AG08396 (cell line): ENCODE measurements at places on chromosomes 7 and 10.
A peak's percentile ranks its signal among the peaks of the same experiment; 100 is the strongest.

- DNase-seq = no peak
Measured at GRCh38 chr10:33046792-33047191, 88.8 kb upstream of the ITGB1 start.

GRCh38 chr10:69323622-69324021 lies 45.3 kb downstream of the HK1 start:
- no peak for DNase-seq

GRCh38 chr7:20176578-20177242 lies 40.5 kb downstream of the MACC1 start:
- no peak for DNase-seq

DNA sequence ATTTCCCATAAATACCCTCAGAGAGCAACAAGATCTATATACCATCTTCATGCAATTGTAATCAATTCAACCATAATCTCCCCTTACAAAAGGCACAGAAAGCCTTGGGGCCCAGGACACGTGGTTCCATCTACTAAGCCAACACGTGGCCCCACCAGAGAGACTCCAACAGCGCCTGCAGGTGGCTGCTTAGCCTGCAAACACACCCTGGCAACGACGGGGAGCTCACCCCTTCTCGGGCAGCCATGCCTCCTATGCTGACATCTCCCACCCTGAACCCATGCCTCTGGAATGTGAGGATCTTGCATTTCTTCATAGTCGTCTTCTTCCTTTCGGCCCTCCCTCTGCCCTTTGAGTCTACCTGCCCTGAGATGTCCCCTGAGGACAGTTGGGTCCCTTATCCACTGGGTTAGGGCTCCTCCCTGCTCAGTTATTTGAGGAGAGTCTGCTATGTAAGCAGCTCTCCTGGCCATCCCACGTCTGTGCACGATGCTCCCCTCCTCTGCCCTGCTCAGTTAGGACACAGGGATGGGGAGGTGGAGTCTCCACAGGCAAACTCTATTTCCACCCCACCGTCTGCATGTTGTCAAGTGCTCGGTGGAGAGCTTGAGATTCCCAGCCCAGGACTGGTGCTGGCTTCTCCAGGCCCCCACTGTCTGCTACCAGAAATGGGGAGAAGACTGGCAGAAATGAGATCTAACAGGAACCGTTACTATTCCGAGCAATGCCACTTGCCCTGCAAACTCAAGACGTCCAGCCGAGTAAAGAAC lies 36.5 kb downstream of the EBF3 start:
- DNase-seq = no peak

DNA sequence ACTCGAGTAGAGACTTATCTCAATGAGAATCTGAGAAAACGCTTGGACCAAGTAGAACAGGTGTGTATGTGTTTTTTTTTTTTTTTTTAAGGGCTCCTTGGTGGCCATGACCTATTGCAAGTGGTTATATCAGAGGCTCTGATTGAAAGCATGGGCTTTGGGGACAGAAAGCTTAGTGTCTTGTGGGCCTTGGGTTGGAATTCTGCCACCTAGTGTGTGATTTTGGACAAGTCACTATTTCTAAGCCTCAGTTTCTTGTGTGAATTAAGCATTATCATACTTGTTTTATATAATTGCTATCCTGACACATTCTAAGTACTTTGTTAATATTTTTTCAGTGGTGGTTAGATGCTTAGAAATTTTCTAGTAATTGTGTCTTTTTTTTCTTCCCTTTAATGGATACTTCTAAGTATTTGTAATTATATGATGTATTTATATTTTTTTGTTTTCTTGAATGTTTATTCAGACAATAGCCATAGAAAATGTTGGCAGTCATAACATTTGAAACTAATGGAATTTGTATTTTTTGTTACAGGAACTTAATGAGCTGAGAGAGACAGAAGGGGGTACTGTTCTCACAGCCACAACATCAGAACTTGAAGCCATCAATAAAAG lies 33.1 kb downstream of the SMC3 start:
- no peak for DNase-seq

- peak; percentile 46 for DNase-seq
Measured at GRCh38 chr7:23114896-23115295, 9.3 kb downstream of the KLHL7 start.

GRCh38 chr7:79420464-79420863 lies 33.0 kb downstream of the MAGI2 start:
- peak; percentile 43 for DNase-seq

GRCh38 chr10:76091926-76092325 lies 660.5 kb downstream of the LRMDA start:
- no peak for DNase-seq

- peak; percentile 63 for DNase-seq
Measured at GRCh38 chr7:127809261-127809702, 157.3 kb downstream of the SND1 start.

DNA sequence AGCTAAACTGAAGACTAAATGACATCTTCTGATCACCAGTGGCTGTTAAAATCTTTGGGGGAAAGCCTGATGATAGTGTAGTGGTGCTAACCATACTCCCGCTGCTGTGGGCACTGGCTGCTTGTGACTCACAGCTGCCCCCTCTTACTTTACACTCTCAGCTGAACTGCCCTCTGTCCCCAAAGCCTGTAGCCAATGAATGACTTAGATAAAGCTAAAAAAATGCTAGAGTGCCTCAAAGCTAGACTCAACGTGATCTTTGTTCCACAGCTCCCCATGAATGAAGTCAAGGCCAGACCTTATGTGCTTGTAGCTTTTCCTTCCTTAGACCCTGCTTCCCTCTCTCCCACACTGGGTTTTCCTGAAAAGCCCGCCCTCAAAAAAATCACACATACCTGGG lies 6.5 kb downstream of the ZC3HAV1L start:
- no peak for DNase-seq

- DNase-seq = peak; percentile 82
Measured at GRCh38 chr7:100088621-100089457, at the start of gene COPS6. COPS6 (plus strand) TSS chr7:100088969; CDS start chr7:100088991, 22 bp downstream.

DNA sequence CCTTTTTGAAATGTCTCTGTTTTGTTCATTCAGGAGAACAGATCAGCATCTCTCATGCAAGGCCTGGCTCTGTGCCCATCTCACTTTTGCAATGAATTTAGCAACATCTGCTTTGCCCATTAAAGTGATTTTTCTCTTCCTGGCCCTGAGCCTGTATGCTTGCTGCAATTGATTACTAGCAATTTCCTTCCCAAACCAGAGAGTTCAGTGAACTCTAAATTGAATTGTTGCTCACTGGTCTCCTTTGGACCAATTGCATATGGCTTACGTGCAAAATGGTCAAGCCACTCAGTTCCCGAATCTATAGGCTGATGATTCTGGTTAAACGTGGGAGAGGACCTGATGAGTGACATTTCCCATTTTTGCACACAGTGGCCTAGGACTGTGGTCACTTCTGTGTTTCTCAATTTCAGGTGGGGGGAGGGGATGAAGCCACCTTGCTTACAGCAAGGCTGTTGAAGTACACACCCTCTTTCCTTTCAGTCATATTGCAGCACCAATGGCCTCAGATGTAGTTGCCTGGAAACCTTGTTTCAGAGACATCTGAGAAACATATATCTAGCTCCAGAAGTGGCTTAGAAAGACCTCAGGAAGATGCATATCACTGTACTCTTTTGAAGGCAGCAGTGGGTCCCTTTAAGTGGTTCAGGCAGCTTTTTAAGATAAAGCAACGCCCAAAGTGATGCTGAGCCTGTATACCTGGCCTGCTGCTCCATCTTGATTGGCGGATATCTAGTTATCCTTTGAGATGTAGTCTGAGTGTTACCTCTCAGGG lies 201.4 kb downstream of the PTEN start:
- DNase-seq = no peak

- DNase-seq = no peak
Measured at GRCh38 chr7:142898377-142899170, 13.0 kb upstream of the TRPV6 start.

- no peak for DNase-seq
Measured at GRCh38 chr7:27685209-27685608, 22.5 kb upstream of the HIBADH start.

DNA sequence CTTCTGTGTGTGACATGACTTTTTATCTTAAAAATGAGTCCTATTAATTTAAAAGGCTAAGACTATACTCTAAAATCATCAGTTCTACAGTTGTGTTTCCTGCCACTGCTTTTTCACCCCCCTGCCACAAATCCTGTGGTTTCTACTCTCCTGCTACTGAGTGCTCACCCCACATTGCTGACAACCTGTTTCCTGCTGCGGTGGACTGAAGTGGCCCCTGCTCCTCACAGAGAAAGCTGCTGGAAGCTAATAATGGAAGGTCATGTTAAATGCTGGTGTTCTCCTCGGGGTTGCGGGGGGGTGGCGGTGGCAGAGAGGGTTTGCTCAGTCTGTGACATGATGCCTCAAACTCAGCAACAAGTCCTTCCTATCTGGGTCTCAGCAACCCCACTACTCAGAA lies 113.2 kb upstream of the INHBA start:
- DNase-seq = no peak

DNA sequence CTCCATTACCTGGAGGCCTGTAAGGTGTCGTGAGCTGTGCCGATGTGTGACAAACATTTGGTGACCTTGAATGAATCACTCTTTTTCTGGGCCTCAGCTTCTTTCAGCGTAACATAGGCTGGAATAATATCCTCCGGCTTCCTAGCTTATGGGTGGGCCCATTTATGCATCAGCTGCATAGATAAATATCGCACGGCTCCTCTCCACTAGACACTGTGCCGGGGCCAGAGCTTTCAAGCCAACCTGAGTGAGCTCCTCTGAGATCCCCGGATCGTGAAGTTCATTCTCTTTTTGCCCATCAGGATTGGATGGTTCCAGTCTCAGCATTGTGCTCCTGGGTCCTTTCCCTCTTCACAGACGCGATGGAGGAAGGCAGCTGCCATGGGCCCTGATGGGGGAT lies 574.3 kb upstream of the FOXK1 start:
- no peak for DNase-seq

- no peak for DNase-seq
Measured at GRCh38 chr10:78337016-78337415, 303.4 kb downstream of the RPS24 start.

DNA sequence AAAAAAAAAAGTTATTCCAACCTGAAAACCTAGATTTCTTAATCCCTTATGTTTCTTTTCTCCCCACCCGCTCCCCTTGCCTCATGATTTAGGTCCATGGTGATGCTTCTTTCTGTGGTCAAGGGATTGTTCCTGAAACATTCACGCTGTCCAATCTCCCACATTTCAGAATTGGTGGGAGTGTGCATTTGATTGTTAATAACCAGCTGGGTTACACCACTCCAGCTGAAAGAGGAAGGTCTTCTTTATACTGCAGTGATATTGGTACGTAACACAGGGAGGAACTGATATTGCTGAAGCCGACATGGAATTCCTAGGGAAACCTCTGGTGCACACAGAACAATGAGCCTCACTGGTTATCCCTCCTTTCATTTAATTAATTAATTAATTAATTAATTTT lies 22.7 kb downstream of the DHTKD1 start:
- no peak for DNase-seq

GRCh38 chr7:154746571-154747360 lies 256.2 kb downstream of the PAXIP1 start:
- DNase-seq = no peak

DNA sequence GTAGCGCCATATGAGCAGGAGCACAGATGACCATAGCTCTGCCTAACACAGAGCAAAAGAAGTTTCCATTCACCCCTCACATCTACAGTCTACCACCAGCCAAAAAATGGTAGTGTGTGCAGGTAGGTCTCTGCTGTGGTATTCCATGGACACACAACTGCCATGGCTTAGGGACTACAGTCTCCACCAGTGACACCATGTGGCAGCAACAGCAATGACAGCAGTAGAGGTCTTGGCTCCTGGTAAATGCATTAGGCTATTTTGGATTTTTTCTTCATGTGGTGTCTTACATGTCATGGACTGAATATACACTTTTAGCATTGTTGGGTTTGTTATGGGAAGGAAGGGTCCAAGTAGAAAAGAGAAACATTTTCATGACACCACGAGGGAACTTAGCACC lies 70.1 kb upstream of the CABCOCO1 start:
- no peak for DNase-seq

GRCh38 chr10:110356628-110357245 lies 52.0 kb upstream of the SMNDC1 start:
- no peak for DNase-seq

DNA sequence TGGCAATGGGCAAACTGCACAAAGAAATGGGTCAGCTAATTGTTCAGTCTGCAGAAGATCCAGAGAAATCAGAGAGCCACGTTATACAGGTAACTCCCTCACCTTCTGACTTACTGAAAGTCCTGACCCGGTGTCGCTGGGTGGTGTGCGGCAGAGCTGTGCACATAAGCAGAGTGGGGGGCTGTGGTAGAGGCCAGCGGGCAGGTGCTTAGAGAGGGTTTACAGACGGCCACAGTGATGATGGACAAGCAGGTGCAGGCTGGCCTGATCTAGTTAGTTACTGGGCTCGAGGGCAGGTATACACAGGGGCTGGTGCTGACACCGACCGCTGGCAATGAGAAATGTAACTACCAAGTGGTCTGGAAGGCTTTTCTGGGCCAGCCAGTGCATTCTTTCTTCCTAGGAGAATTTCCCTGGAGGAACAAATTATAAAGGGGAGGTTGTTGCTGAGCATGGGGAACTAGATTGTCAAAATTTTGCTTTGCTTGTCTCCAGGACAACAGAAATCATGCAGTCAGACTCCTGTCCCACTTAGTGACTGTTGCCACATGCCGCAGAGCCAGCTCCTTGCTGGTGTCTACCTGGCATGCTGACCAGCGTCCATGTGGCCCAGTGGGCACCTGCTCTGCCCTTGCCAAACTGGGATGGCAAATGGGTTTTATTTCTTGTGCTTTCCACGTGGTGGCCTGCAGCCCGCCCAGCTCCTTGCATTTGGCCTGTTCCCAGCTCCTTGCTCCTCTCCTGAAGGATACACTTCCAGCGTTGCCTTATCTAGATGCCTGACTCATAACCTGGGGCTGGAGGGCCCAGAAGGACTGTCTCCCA lies 28.8 kb downstream of the DENND10 start:
- DNase-seq = no peak

- DNase-seq = no peak
Measured at GRCh38 chr7:1444925-1445322, 14.3 kb downstream of the MICALL2 start.

DNA sequence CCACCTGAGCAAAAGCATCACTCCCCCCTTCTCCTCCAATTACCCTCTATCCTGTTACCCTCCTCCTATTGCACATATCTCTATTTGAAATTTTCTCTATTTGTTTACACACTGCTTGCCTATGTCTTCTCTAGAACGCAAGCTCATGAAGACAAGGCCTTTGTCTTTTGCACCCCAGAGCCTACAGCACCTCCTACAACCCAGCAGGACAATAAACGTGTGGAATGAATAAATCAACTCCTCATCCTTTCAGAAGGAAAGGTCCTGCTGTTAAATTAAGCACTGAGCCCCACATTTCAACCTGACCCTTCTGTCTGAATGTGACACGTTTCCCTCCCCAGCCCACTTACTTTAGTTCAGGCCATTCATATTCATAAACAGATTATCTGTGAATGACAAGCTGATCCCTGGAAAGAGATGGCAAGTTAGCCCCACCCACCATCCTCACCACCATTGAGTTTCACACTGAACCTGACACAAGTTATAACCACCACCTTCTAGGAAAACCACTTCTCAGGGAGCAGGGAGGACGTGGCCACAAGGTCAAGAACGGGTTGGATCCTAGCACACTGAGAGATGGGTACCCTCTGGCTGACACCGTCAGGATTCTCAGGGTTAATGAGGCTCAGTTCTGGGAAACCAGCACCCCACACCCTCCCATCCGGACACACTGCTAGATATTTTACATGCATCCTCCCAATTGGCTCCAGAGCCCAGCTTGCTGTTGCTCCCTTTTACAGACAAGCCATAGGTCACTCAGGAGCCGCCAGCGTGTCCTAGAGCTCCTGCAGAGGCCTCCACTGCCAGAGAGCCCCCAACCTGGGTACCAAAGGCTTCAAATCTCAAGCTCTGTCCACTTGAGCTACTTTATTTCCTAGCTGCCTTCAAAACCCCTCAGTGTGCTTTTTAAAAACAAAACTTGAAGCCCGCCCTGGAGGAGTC lies 934 bp downstream of the PRTFDC1 start:
- DNase-seq = peak; percentile 27
